ENCODE measurements at places on chromosomes 12 and 14.

DNA sequence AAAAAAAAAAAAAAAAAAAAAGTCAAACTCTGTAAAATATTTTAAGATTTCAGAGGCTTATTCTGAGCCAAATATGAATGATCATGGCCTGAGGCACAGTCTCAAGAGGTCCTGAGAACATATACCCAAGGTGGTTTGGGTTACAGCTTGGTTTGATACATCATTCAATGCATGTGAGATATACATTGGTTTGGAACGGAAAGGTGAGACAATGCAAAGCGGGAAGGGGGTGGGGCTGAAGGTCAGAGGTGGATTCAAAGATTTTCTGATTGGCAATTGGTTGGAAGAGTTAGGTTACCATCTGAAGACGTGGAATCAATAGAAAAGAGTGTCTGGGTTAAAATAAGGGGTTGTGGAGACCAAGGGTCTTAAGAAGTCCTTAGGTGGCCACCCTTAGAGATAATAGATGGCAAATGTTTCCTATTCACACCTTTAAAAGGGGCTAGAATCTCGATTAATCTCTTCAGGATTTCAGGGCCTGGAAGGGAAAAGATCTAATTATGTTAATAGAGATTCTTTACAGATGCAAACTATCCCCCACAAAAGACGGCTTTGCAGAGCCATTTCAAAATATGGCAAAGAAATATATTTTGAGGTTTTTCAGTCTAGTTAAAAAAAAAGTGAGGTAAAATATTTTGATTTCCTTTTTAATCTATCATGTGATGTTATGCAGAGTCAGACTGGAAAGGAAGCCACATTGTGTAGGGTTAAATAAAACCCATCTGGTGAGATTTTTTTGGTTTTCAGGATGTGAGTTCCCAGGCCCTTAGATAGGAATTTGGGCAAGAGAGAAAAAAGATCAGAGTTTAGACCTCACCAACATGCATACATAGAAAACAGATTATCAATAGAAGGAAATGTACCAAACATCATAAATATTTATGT lies 173.8 kb upstream of the CNOT2 start:
- DNase-seq, result no peak

GRCh38 chr12:96221391-96221790 lies 27.2 kb downstream of the ELK3 start:
- no peak for DNase-seq

DNA sequence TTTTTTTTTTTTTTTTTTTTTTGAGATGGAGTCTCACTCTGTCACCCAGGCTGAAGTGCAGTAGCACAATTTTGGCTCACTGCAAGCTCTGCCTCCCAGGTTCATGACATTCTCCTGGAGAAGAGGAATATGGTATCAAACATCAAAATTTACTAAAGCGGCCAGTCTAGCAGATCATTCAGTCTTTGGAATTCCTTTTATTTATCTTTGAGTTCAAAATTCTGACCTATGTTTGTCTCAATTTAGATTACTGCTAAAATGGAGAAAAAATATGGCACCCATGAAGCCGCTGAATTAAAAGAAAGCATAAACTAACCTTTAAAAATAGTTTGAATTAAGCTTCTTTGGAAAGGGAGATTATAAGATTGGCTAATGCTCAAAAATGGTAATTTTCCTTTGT lies 64.5 kb upstream of the EGLN3 start:
- no peak for DNase-seq

GRCh38 chr12:91140026-91140931 lies 29.0 kb upstream of the LUM start:
- no peak for DNase-seq

DNA sequence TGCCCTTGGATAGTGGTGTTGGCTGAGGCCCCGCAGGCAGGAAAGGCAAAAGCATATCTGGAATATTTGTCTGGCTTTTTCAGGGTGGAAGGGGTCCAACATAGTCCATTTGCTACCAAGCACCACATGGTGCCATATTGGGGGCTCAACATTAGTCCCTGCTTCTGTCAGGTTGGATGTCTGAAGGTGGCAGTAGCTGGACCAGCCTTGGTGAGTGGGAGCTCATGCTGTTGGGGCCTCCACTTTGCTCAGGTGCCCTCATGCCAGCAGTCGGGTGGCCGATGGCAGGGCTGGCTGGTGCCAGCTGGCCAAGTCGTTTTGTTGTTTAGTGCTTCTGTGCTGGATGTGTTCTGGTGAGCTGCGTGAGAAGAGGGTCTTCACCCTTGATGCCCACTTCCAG lies 135.3 kb downstream of the PAPOLA start:
- no peak for DNase-seq

DNA sequence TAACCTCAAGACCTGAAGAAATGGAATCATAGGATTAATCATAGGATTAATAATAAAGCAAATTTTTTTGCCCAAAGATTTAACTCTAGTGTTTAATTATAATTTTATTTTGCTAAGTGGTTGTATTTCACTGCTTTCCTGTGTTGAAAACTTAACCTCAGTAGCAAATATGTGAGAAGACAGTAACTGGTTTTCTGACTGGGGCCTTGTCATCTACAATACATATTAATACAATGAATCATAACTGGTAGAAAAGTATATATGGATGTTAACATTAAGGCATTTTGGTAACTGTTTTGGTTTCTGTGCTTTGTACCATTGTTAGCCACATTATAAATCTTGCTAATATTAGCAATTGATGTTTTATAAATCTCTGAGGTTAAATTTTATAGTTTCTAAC lies 92.2 kb downstream of the ACSS3 start:
- no peak for DNase-seq

DNA sequence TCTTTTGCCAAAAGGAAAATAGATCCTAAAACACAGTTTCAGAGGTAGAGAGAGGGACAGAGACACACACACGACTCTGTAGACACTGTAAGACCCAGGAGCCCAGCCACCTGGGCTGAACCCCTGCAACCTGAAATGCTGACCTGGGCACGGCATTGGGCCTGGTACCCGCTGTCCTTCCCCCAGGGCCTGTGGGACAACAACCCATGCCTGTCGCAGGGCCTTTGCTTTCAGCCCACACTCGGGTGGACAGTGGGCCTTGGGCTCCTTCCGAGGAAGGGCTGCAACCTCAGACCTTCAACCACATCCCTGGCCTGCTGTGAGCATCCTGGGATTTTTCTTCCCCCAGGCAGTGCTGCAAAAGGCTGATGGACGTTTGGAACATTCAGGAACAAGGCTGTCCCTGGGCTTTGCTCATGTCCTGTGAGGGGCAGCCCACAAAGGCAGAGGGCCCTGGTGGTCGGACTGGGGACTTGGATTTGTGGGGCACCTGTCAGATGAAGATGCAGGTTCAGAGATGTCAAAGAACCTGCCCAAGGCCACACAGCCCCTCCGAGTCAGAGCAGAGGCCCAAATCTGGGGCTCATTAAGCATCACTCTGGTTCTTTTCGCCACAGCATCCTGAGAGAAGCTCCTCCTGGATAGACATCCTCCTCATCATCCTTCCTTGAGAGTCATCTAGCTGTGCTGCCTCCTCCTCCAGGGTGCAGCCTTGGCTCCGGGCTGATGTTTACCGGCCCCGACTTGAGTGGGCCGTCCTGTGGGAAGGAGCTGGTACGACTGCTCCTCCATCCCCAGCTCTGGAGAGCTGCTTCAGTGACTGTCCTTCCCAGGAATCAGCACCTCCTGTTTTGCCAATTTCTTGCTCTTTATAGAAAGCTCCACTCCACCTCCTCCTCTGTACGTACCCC lies 32.7 kb downstream of the CCDC92 start:
- DNase-seq, result no peak

- no peak for DNase-seq
Observed at GRCh38 chr12:130459916-130460315, 122.2 kb downstream of the PIWIL1 start.

DNA sequence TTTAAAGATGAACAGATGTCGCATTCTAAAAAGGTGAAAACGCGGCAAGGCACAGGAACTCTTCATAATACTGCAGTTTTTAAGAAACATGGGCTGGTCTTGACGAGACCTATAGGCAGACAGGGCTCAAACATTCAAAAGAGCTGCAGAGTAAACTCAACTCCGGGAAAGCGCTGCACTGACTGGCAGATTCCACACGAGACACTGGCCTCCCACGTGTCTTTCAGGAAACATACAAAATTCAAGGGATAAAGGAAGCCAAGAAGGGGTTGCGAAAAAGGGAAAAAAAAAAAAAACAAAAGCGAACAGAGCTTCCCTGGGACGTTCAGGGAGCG lies 614 bp upstream of the ARF6 start:
- no peak for DNase-seq

DNA sequence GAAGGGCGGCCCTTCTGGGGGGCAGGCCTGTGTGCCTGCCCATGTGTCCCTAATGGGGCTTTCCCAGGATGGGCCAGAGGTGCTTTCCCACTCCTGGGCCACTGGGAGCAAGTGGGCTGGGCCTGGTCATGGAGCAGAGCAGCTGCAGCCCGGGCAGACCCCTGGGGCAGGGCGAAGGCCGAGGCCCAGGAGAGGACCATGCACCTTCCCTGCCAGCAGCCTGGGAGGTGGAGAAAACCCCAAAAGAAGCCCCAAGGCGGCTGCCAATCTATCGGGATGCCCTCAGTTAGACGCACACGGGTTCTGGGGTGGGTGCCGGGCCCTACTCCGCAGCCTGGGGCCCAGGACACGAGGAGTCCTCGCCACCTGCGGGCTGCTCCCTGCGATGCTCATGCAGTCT lies 16.1 kb upstream of the CRIP2 start:
- no peak for DNase-seq

- DNase-seq, result no peak
Observed at GRCh38 chr14:89067293-89067972, 243.0 kb downstream of the TTC8 start.

DNA sequence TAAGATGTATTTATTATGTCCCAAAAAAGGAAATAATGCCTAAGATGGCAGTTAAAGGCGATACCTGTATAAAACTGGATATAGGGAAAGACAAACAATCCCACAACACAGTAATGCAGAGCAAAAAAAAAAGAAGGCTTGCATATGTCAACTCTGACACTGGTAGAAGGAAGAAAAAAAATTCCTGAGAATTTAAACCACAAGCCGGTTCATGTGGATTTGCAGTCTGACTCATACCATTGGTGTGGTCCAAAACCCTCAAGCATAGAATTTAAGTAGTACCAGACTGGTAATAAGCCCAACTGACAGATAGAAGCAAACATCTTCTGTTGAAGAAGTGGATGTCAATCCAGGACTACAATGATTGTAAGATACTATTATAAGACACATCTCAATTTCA lies 7.2 kb downstream of the DNAI7 start:
- no peak for DNase-seq
